ENCODE measurements at places on chromosomes 5 and 9. TPM values are rescaled to one million over a fixed set of nuclear protein-coding genes. Genes with fewer than 3 reads are reported as not detected.

The FOXD1 gene
- 0.17 TPM for total RNA-seq

The AQP3 gene
- 0.51 TPM for total RNA-seq

- DNase-seq, result no peak
These were observed 6.6 kb downstream of the NINJ1 start for GRCh38 chr9:93127395-93127911.

DNA sequence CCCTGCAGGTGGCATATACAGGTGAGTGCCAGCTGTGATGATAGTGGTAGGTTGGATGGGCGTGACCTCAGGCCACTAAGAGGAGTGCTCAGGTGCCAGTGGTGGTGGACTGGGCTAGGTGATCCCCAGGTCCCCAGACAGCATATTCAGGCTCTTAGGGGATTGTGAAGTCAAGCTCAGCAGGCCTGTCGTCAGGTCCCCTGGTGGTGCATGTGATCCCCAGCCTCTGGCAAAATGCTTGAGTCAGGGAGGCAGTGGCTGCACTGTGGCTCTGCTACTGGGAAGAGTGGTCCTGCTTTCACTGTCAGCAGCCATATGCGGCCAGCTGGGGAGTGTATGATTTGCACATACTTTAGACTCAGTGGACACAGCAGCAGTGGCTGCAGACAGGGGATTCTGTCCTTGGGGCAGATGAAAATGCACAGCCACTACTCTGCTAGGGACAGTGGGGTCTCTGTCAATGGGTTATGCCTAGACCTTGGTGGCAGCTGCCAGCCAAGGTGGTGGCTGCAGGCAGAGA, 31.6 kb upstream of the CTSL start:
- no peak for DNase-seq

DNA sequence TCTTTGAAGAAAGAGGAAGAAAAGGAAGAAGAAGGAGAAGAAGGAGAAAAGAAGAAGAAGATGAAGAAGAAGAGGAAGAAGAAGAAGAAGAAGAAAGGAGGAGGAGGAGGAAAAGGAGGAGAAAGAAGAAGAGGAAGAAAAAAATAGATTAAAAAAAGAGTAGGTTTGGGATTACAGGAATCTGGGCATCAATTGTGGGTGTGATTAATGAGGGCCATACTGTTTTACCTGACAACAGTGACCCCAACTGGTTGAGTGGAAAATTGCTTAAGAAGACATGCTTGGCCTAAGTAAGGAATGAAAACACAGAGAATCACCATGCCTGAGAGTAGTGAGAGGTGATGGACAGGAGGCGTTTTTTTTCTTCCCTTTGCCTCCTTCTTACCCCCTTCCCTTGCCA, 114.6 kb downstream of the FAM170A start:
- peak; percentile 5 for DNase-seq

- DNase-seq, result no peak
These were observed at the start of gene IRX1 for GRCh38 chr5:3595006-3595961. Gene IRX1, plus strand, starts transcription at chr5:3595832. Its CDS starts 274 bp downstream, at chr5:3596106.

GRCh38 chr9:101458963-101459631, 23.5 kb upstream of the ALDOB start:
- peak; percentile 80 for DNase-seq

DNA sequence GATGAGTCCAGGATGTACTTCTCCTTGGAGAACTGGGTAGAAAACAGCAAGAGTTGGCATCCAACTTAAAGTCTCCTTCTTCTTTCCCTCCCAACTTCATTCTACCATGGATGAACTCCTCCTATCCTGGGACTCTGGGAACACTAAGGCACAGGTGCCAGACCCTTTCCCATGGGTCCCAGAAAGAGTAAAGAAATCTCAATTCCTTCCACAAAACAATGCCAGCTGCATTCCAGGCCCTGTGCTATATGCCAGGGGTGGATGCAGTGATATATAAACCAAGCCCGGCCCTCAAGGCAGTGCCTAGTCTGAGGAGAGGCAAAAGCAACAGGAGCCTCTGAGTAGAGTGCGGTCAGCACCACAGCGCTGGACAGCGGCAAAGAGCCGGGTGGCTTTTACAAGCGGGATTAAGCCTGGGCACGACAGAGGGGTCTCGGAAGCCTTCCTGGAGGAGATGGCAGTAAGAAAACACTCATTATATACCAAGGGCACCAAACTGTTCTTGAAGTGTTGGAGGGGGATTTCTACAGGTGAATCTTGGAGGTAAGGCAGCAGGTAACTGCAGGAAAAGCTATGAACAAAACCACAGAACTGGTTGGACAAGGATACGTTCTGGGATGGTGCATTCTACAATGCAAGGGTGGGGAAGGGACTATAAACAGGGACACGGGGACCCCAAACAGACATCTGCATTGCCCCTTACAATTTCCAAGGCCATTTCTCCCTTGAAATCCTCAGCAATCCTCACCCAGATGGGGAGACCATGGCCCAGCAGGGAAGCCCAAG, 16.4 kb upstream of the TOR2A start:
- peak; percentile 40 for DNase-seq

DNA sequence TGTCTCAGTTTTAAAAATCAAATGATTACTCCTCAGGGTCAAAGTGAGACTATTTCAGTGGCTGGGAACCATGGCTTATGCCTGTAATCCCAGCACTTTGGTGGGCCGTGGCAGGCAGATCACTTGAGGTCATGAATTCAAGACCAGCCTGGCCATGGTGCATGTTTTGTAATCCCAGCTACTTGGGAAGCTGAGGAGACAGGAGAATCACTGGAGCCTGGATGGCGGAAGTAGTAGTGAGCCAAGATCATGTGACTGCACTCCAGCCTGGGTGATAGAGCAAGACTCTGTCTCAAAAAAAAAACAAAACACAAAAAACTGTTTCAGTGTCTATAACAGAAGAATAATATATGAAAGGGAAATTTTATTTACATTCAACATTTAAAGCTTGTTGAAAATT, 182.9 kb downstream of the ARHGEF28 start:
- no peak for DNase-seq

Measured in dermis blood vessel endothelial cell (primary cell).